ENCODE measurements at places on chromosomes 5 and 9.

GRCh38 chr9:111621895-111622480, 9.1 kb upstream of the DNAJC25 start:
- no peak for DNase-seq

DNA sequence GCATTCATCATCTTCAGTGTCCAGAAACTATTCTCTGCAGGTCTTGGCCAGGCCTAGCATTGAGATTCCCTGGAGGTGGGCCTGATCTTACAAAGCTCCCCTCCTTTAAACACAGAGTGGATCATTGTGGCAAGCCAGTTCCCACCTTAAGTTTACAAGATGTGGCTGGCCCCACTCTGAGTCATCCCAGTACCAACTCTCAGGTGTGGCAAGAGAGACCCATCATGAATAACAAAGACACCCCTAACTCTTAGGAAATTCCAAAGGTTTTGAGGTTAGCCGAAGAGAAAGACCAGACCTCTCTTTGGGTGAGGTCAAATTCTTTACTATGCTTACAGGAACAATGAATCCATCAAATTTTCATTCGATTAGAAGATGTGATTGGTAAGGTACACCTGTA, 78.2 kb downstream of the RFK start:
- no peak for DNase-seq

- DNase-seq = no peak
Observed at GRCh38 chr9:124718928-124719327, 52.2 kb downstream of the NR6A1 start.

- no peak for DNase-seq
Observed at GRCh38 chr5:98750693-98751092, 22.8 kb upstream of the RGMB start.

- no peak for DNase-seq
Observed at GRCh38 chr5:179195561-179196404, 135.6 kb downstream of the ZNF354C start.

DNA sequence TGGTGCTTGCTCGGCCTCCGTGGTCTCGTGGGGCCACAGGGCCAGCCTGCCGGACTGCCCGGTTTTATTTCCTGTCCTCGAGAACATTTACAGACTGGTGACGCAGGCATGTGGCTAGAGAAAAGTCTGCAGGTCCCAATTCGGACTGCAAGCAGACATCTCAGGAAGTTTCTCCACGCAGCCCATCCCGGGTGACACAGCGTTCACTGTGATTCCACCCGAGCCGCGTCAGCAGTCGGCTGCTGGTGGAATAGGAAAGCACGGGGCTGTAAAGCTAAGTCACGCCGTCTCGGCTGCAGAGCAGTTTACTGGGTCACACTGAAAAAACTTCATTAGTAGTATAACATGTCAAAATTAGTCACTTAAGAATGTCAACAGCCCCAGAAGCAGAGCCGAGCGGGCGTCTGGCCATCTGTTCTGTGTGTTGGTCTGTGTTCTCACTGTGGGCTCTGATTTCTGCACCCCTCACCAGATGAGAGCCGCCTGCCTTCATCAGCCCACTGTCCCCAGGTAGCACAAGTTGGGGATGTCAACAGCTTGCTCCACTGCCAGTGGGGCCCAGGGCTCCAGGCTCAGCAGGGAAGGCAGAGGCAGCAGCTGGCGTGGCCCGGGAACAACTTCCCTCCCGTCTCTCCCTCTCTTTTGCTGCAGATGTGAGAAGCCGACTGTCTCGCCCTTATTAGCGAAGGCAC, 363.7 kb downstream of the IRX2 start:
- DNase-seq = no peak

Measured in stimulated activated CD8-positive, alpha-beta memory T cell treated with anti-CD3 and anti-CD28 coated beads, Interleukin-4, amount 100 ng/mL, for 4 hours (primary cell).